ENCODE measurements at places on chromosomes 6 and 20. TPM values are rescaled to one million over a fixed set of nuclear protein-coding genes. Genes with fewer than 3 reads are reported as not detected.

The MTO1 gene
- 65.9 TPM for total RNA-seq

The SLCO4A1 gene
- total RNA-seq, result 0.72 TPM

DNA sequence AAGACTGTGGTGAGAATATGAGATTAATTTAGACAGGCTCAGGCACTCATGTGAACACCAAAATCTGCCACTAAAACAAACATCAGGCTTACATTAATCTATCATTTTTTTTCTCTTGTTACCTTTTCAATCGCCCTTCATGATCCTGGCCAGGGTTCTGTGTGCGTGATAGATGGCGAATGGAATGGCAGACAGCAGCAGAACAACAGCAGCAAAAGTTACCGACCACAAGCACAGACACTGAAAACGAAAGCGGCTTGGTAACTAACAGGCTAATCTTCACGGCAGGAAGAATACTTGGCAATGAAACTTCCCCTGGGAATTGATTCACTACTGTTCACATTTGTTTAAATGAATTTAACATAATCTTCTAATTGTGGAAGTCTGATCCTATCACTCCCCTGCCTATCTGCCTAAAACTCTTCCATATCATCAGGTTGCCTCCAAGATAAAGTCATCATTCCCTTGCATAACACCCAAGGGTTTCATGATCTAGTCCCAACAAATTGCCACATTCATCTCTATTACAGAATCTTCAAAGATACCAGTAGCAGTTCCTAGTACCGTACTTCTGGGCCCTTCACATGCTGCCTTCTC is 28.7 kb downstream of the PTPRK start:
- no peaks in the 10 kb centered on the region for H3K4me1 ChIP-seq
- H3K36me3 ChIP-seq, result no peaks in the 10 kb centered on the region
- no peak overlapping the region for H3K4me3 ChIP-seq
- DNase-seq, result no peak

- H3K4me1 ChIP-seq, result peaks cover 4% of the 10 kb centered on the region
- H3K4me3 ChIP-seq, result no peak overlapping the region
- H3K36me3 ChIP-seq, result no peaks in the 10 kb centered on the region
- H3K27me3 ChIP-seq, result no peaks in the 10 kb centered on the region
Measured at GRCh38 chr20:23132930-23133559, 46.9 kb upstream of the CD93 start.
